Kidney (tissue), 22 donors: ENCODE measurements at places on chromosomes 3 and 15.

DNA sequence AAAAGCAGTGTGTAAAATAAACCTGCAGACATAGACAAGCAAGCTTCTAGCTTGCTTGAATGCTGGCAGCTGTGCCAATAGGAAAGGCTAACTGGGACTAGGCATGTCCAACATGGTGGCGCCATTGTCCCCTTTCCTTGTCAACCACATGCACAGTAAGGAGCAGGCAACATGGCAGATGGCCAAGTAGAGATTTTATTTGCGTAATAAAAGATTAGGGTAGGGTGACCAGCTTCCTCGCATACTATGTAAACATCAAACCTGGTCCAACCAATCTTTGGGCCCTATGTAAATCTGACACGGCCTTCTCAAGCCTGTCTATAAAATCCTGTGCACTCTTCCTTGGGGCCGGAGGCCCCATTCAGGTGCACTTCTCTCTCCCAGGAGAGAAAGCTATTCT lies 575.4 kb upstream of the GOLIM4 start:
- DNase-seq, result no peak

DNA sequence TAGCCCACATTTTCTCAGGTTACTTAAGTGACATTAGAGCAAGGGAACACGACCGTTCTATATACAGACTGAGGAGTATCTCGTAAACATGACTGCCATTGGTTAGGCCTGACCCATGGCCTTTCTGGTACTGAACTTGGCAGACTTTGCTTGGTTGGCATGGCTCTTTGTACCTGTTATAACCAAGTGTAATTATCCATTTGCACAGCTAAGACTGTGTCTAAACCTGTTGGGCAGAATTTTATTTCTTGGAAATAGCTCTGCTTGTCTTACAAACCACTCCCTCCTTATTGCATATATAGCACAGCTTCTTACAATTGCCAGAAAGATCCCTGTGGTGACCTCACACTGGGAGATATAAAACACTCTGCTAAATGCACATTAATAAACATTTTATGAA lies 106.9 kb downstream of the P2RY1 start:
- DNase-seq, result no peak

- DNase-seq, result no peak
These were observed 53.4 kb upstream of the C15orf39 start for GRCh38 chr15:75148280-75148679.

DNA sequence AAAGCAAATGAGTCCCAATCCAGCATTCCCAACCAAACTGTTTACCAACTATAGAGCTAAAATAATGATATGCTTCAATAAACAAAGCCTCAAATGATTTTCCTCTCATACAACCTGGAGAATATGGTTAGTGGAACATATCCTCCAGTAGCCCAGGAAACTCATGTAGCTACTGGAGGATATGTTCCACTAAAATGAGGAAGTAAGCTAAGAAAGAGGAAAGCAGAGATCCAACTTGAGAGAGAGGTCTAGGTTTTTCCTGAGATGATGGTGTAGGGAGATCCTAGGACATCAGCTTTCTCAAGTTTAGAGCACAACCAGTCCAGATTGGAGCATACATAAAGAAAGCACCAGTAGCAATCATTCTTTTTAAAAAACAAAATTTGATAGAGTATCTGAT lies 44.6 kb upstream of the SLC4A7 start:
- DNase-seq, result no peak
